ENCODE measurements at places on chromosomes 3 and 15. TPM values are rescaled to one million over a fixed set of nuclear protein-coding genes. Genes with fewer than 3 reads are reported as not detected.

UROC1 gene
- not detected for total RNA-seq

LRTM1 gene
- total RNA-seq, result not detected

DNA sequence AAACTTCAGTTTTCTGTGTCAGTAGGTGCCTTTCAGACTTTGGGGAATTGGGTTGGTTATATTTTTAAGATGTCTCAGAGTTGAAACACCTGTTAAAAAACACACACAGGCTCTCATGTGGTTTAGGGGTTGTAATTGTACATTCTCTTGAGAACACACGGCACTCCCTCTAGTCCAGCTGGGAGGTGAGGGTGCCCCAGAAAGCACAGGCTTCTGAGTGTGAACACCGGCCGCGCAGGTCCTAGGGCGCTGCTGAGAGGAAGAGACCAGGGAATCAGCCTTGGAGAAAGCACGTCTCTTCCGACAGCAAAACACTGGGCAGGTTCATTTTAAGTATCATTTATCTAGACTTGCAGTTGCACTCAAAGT lies 68.0 kb upstream of the RPL35A start:
- DNase-seq, result no peak

DNA sequence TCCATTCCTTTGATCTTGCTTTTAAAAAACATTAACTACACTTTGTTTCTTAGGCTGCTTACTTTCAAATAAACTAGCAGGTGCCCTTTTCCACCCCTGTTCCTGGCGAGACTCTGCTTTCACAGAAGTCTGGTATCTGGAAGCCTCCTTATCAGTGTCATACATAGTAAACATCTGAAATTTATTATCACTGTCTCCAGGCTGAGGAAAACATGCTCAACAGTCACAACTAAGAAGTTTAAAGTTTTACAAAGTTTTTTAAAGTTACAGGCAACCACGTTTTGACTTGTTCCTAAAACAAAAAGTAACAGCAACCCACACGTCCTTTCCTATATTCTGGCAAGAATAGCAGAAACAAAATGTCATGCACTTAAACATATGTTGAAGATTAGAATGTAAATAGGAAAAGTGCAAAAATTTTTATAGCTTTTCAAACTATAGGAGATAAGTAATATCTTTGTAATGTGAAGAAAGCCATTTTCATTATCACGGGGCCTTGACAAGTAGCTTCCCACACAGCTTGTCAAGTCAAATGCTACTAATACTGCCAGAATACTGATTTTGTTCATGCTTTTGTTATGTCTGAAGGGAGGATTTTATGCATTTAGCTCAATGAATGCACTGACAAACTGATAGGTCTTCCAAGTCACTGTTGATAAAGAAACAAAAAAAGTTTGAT lies 275.2 kb upstream of the KCNMB2 start:
- no peak for DNase-seq

DNA sequence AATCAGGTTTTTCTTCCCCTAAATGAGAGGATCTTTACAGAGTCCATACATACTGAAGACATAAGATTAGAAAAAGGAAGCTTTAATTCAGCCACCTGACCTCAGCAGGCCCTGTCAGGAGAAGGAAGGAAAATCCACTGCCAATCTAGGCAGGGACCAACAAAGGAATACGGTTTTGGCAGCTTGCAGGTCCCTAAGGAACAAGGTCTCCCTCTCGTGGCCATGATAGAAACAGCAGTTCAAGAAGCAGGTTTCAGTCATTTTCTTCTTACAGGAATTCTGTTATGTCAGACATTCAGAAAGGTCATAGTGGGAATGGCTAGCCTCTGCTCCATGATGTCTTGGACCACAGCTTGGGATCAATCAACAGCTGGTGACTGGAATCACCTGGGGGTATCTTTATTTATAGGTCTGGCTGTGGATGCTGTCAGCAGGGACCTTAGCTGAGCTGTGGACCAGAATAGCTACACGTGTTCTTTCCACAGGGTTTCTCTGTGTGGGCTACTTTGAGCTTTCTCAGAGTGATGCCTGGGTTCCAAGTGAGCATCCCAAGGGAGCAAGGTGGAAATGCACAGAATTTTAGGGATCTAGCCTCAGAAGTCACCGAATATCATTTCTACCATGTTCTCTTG lies 9.4 kb upstream of the CMSS1 start:
- DNase-seq, result no peak

- no peak for DNase-seq
Observed at GRCh38 chr15:86813892-86814291, 734.2 kb downstream of the AGBL1 start.

DNA sequence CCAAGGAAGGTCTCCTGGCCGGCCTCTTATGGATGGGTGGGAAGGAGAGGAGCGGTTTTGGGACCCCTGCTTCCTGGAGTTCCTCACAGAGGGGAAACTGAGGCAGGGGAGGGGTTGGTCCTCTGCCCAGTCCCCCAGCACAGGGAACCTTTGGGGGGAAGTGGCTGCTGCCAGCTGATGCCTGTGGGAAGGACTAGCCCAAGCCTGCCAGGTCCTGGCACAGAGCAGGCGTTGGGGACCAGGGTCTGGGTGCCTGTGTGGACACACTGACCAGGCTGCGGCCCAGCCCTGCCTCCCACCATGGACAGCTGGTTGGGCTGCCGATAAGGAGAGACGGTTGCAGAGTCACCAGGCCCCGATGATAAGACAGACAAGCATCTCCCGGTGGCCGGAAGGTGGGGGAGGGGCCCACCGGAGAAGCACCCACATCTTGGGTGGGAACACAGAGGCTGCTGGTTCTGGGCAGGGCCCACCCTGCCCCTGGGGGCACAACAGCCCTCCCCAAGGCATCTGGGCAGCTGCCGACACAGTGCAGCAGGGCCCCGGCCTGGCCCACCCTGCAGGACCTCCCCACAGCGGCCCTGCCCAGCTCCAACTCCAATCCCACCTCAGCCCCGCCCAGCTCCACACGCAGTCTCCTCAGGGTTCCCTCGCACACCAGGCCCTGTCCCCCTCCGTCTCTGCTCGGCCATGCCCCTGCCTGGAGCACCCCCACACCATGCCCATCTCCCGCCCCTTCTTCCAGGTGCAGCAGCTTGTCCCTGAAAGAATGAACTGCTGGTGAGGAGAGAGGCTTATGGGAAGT lies 50.7 kb downstream of the DNAJB8 start:
- DNase-seq, result no peak

DNA sequence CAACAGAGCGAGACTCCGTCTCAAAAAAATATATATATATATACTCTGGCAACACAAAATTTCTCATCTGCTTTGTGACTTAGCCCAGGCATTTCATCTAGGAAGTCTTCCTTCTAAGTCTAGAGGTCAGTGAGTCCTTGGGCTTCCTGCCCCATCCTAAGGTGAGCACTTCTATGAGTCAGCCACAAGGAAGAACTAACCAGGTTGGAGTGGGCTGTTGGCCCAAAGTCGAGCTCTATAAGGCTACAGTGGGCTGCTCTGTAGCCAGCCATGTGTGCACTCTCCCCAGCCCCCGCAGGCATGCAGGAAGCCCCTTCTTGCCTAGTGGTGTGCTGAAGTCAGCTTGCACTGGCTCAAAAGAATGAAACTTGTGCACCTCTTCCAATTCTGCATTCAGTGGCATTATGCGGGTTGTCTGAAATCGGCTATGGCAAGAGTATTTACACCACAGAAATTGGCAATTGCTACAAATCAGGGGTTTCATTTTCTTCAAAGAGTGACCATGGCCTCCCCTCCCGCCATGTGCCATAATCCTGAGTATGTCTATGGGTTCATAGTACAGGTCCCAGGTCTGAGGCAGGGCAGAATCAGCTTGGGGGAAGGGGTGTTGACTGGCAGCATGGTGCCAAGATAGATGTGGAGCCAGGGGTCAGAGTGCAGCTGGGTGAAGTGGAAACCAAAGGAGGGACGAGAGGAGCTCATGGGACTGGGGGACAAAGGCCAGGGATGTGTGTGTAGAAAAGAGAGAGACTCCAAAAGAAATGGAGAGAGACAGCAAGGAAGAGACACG lies 22.0 kb upstream of the LOXL1 start:
- no peak for DNase-seq

PLA2G4D gene
- total RNA-seq, result not detected

- DNase-seq, result no peak
Observed at GRCh38 chr15:75059607-75060006, 36.2 kb downstream of the PPCDC start.

DNA sequence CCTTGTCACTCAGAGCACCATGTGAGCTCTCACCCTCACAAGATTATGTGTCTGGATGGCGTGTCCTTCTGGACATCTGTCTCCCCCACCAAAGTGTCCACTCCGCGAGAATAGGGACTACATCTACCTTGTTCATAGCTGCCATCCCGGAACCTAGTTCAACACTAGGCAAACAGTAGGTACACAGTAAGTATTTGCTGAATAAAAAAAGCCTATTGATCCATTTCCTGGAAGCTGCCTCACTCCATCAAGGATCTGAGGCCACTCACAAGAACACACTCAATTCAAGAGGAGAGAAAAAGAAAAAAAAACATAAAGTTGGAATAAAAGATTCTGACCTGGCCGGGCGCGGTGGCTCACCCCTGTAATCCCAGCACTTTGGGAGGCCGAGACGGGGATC lies 11.2 kb upstream of the ALAS1 start:
- DNase-seq, result no peak

DNA sequence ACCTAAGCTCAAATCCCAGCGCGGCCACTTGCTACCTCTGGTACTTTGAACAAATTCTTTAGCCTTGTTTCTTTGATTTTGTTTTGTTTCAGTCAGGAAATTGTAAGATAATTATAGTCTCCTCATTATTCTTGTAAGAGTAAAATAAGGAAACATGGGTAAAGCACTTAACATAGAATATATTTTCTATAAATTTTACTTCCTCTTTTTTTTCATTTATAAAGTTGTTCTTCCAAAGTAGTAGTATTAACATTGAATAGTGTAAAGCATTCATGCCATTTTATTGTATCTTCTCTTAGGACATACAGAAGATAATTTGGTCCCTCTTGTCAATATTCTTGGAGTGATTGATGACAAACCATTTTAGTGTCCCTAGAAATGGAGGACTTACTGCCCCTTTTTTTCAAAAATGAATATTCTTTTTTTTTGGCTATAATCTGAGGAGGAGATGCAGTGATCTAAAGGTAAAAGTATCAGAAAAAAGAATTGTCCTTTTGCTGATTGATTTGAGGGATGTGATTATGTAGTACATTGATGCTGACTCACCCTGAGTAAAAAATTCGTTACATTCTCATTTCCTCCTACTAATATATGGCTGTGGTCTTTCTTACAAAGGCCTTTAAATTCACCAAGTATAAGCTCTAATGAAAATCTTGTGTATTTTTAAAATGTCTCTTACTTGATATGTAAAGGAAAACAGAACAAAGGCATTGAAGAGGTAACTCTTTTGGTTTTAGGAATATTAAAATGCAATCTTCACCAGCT lies 51.0 kb downstream of the ALCAM start:
- no peak for DNase-seq

SETD2 gene
- total RNA-seq, result 17.4 TPM

GUCA1C gene
- 0.23 TPM for total RNA-seq

DNA sequence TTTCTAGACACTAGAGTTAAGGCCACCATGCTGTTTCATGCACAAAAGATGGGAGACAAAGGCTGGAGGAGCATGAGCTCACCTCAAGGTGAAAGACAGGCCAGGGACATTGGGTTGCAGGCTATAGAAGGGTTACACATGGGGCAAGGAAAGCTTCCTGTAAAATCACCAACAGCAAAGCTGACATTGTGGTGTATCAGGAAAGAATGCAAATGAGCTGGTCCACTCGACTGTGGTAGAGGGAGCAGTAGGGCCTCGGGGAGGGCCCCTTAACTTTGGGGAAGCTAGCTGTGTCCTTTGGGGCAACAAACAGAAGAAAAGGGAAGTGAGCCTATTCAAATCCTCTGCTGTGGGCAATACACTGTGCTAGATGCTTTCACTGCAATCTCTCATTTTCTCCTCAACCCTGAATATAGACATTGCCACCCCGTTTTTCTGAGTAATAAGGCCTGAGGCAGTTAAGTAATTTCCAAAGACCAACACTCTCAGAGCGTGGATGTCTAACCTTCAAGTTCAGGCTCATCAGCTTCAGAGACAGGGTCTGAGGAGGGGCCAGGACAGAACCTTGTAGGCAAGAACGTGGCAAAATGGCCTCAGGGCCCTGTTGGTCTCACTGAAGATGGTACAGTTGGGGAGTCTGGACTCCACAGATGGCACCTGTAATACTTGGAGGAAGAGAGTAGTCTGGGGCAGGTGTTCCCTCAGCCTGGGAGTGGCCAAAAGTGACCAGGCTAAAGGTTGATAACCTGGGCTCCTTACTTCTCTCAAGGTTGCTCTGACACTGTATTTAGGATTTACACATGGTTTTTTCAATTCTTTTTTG lies 24.1 kb downstream of the CX3CR1 start:
- DNase-seq, result no peak

DNA sequence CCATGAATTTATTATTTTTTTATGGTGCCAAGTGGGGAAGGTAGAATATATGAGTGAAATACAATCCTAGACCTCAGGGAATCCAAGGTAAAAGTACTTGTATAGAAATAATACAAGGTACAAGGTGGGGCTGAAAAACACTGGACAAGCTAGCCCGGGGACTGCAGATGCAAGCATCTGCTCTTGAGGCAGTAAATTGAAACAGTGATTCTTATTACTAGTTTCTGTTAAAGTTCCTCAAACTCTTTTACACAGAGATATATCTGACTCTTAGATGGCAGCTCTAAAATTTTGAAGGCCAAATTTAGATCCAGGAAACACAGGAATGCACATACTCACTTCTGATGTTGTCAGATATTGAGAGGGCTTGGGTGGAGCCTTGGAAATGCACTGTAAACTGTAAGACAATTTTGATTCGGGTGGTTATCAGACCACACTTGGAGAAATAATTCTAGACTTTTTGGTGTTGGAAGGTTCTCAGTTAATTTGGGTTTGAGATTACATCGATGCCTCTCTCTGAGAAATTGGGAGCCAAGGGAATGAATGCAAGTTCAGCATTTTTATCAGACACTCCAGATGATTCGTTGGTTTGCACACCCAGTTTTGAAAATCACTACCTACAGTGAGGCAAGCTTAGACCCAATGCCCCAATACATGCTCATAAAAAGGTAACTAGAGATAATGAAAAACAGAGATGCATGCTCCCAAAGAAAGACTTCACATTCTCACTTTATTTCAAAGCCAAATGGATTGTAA lies 7.3 kb downstream of the TP63 start:
- no peak for DNase-seq

DNA sequence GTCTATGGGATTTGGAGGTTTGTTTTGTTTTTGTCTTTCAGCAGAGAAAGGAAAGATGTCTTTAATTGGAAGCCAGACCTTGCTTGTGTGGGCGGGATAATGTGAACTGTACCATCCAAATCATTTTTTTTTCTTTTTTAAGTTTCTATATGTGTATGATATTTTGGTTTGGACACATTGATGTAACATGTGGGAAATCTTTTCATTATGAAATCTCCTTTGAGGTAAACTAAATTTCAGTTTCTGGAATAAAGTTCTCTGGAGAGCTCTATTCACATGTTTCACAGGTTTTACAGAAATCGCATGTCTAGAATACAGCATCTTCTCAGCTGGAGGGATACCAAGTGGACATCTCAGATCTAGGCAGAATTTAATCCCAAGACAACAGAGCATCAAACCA lies 451.5 kb upstream of the MDFIC2 start:
- DNase-seq, result no peak

Data from epithelial cell of proximal tubule (primary cell).